Panc1 (cell line): ENCODE measurements at places on chromosomes 11 and 22.
A peak's percentile ranks its signal among the peaks of the same experiment; 100 is the strongest.

DNA sequence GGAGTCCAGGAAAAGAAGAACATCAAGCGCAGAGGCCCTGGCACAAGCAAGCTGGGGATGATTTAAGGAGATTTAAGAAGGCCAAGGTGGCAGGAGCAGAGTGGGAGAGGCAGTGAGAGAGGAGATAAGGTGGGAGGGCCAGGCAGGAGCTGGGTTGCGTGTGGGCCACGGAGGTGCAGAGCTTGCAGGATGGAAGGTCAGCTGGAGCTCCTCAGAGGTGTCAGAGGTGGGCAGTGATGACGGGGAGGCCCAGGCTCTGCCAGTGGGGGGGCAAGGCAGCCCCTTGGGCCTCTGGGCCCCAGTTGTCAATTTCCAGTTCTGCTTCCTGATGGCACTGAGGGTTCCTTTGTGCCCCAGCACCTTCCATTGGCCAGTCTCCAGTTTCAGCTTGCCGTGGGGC is 6.5 kb downstream of the FRMD8 start:
- no peak for DNase-seq

DNA sequence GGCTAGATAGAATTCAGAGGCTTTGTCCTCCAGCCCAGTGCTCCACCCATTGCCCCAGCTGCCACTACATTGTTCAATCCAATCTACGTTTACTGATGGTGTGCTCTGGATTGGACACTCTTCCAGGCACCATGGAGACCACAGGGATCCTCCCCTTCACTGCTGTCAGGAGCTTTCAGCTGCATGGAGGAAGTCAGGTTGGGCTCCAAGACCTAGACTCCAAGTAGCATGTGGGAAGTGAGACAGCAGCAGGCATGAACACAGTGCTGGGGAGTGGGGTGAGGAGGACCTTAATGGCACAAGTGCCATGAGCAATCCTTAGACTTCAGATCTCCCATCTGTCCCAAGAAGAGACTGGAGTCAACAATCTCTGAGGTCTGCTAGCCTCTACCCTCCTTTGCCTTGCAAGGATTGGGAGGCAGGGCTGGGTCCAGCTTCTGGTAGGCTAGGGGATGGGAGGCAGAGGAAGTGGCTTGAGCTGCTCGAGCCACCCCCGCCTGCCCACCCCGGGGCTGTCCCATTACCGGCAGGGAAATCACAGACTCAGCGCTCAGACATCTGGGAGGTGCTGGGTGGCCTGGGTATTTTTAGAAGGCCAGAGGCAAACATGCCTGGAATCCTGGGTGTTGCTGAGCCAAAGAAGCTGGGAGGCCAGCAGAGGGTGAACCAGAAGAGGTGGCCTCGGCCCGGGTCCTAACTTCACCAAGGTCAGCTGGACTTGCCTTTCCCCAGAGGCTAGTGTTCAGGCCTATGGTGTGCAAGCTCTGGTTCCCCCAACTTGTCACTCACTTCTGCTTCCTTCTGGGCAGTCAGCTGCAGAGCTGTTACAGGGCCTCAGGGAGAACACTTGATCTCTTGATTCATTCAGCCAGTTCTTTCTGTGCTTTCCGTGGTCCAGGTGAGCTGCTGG is 15.2 kb upstream of the FCHSD2 start:
- no peak for DNase-seq

DNA sequence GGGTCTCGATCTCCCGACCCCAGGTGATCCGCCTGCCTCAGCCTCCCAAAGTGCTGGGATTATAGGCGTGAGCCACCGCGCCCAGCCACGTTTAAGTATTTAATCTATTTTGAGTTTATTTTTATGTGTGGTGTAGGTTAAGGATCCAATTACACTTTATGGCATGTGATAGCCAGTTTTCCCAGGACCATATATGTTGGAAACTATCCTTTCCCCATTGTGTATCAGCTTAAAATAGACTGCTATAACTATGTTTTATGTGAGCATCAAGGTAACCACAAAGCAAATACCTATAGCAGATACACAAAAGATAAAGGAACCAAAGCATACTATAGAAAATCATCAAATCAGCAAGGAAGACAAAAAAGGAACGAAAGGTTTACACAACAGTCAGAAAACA is 42.4 kb downstream of the TTC28 start:
- no peak for DNase-seq

DNA sequence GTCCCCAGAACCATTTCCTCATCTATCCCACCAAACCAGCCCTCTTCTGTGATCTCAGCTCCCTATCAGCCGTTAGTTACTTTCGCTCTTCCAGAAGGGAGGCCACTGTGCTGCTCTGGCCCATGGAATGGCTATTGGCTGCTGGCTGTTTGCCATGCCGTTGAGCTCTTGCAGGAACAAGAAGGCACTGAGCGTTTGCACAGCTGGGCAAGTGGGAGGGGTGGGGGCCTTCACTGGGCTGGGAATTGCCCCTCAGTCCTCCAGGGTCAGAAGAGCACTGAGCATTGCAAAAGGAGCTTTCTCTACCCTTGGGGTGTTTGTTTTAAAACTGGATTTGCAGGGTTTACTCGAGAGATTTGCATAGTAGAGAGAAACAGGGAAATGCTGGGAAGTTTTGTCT is 129.0 kb upstream of the PARVA start:
- DNase-seq: no peak

DNA sequence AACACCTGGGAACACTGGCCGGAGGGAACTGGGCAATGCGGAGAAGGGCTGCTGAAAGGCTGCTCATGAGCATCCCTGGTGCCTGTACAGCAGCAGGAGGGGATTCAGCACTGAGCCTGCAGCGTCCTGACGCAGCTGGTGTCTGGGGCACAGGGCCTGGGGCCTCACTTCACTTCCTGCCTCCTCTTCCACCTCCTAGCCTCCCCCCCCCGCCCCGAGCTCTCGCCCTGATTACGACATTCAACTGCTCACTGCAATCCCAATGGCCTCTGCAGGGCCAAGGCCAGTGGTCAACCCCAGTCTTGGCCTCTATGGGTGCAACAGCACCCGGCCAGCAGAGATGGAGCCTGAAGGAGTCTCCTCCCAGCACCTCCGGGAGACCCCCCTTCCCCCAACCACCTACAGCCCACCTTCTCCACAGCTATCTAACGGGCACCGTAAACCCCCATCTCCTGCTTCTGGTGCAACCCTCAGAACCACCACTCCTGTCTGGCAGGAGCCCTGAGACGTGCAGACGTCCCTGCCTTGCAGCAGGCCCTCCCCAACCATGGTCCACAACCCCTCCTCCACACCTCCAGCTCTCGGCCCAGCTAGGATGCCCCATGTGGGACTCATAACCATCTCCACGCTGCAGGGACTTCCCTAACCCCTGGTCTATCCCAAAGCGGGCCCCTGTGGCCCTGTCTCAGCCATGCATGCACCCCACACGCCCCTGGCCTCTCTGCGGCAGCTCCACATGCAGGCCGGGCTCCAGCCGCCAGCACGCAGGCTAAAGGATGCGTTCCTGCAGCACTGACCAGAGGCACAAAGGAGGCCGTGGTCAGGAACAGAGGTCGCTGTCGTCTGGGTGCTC is 38.2 kb downstream of the BRD1 start:
- no peak for DNase-seq

DNA sequence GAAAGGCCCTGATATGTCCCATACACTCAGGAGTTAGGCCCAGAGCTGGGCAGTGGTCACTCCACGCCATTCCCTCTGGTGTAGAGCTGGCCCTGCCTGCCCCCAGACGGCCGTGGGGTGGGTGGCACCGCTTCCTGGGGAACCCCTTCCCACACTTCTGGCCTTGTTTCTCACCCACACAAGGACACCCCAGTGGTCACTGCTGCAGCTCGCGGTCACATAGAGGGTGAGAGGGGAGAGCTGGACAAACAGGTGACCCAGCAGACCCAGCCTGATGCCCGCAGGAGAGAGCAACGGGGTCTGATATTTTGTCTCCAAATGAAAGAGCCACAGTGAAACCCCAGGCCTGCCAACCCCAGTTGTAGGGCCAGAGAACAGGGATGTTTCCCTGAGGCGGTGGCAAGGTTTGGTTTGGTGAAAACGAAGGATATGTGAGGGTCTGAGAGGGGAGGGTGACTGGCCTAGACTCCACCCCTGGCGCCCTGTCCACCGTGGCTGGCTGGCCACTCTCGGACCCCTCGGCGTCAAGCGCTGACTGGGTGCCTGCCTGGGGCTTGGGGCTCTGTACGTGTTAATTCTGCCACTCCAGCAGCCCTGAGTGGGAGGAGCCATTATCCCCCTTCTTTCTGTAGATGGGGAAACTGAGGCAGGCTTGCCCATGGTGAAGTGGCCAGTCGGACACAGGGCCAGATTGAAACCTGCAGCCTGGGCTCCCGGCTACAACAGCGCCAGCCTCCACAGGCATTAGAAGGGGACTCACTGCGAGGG is 71.0 kb upstream of the PPARA start:
- DNase-seq: no peak

- DNase-seq: no peak
These were observed 15.4 kb downstream of the BAD start for GRCh38 chr11:64268893-64269539.

DNA sequence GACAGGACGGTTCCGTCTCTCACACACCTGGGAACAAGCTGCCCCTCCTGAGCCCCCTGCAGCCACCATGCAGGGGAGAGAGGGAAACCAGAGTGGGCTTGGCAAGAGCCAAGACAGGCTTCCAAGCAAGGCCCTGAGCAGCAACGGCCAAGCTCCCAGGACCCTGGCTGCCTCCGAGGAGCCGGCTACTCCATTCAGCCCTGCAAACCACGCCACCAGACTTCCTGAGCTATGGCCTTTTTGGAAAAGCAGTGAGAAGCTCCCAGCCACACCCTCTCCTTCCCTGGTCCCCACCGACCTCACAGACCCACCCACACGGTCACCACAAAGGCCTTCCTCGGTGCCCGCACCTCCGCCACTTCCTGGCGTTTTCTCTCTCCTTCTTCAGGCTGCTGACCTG is 479.0 kb downstream of the BRD1 start:
- DNase-seq: no peak

GRCh38 chr11:125987066-125987641 is 41.3 kb downstream of the VSIG10L2 start:
- DNase-seq: no peak

- peak; percentile 12 for DNase-seq
These were observed 74.8 kb downstream of the SIK2 start for GRCh38 chr11:111676878-111677585.

DNA sequence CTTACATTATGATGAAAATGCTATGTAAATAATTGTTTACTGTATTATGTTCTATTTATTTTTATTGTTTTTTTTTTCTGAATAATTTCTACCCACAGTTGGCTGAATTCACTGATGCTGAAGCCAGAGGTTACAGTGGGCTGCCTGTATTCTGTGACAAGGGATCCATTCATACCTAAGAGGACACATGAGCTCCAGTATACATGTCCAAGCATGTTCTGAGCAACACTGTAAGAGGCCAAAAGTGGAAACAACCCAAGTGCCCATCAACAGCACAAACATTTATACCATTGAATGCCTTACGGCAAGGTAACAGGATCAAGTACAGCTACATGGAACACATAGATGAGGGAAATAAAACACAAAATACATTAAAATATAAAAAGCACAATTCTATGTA is 1.4 kb upstream of the SRSF8 start:
- DNase-seq: no peak

- DNase-seq: no peak
These were observed 10.5 kb downstream of the COMMD9 start for GRCh38 chr11:36278531-36279282.

GRCh38 chr11:20041499-20041898 is 118.8 kb downstream of the DBX1 start:
- no peak for DNase-seq
